H4 (cell line): ENCODE measurements at places on chromosomes 7 and 10. TPM values are rescaled to one million over a fixed set of nuclear protein-coding genes. Genes with fewer than 3 reads are reported as not detected.
A peak's percentile ranks its signal among the peaks of the same experiment; 100 is the strongest.

- no peak for DNase-seq
Measured at GRCh38 chr10:43409385-43410109, 561 bp upstream of the HNRNPF start.

DNA sequence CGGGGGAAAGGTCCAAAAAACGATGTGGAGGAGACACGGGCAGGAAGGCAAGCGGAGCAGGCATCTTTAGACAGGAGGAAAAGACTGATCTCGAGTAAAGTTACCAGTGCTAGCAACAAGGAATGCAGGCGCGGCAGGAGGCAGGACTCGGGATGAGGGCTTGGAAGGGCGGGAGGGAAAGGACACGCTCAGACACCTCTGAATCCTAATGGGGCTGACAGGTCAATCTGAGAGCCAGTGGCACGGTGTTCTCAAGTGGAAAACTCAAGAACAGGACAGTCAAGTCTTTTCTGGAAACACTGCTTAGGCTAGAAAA is 155.3 kb upstream of the COBL start:
- DNase-seq = no peak

OR2A12 gene
- total RNA-seq = not detected in 2 replicates

PCLO gene
- total RNA-seq = 2.4 and 2.7 TPM in 2 replicates

GATA3 gene
- 0.21 and 0.64 TPM in 2 replicates for total RNA-seq

GRCh38 chr7:17063045-17063383 is 181.2 kb upstream of the AGR3 start:
- DNase-seq = no peak

DNA sequence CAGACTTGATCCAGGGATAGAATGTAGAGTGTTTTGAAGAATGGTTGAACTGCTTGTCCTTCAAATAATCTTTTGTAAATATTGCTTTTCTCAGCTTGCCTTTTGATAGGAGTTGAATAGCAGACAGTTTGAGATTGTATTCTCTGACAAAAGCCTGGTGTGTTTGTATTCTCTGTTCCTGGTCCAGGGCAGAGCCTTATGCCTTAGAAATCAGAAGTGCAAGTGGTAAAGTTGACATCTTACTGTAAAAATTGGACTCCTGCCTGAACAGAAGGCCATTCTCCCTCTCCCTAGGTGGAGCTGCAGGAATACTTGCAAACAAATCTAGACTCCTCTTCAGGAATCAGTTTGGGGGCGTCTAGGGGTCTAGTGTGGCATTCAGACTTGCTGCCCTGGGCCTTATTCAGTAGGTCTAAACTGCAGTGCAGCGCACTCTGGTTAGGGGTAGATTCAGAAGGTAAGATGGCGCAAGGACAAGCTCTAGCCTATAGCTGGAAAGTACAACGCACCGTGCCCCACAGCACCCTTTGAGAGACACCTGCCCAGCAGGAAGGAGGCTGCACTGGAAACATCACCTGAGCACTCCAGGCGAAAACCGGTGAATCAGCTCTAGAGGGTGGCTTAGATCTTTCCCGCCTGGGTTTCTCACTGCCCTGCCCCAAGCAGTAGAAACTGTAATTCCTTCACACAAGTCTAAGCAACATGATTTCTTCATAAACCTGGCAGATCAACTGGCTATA is 608.5 kb upstream of the GALNT17 start:
- no peak for DNase-seq

GRCh38 chr10:7948371-7949000 is 106.0 kb upstream of the GATA3 start:
- DNase-seq = no peak

WEE2 gene
- not detected in 2 replicates for total RNA-seq

DNA sequence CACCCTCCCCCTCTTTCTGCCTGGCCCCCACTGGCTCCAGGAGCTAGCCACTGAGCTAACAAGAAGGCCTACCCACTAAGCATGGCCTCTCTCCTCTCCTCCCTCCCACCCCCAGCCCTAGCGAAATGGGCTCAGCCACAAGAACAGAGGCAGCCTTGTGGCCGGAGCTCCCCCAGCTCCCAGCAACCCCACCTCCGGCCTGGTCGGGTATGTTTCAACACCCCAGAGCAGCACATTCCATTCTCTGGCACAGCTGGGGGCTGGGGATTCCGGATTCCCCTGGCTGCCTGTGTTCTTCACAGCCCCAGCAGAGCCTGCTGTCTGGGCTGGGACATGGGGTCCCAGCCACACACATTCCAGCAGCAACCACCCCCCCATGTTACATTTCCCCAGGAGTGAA is 9.0 kb downstream of the SFRP5 start:
- no peak for DNase-seq

MSMB gene
- not detected in 2 replicates for total RNA-seq

IQUB gene
- total RNA-seq = 0.08 TPM in 1 of 2 replicates, not detected in the other

GRCh38 chr10:33016988-33017387 is 59.0 kb upstream of the ITGB1 start:
- no peak for DNase-seq

GRID2IP gene
- total RNA-seq = not detected in 2 replicates

- DNase-seq = peak; percentile 39
Measured at GRCh38 chr7:99693427-99694200, 13.8 kb upstream of the CYP3A5 start.

DNA sequence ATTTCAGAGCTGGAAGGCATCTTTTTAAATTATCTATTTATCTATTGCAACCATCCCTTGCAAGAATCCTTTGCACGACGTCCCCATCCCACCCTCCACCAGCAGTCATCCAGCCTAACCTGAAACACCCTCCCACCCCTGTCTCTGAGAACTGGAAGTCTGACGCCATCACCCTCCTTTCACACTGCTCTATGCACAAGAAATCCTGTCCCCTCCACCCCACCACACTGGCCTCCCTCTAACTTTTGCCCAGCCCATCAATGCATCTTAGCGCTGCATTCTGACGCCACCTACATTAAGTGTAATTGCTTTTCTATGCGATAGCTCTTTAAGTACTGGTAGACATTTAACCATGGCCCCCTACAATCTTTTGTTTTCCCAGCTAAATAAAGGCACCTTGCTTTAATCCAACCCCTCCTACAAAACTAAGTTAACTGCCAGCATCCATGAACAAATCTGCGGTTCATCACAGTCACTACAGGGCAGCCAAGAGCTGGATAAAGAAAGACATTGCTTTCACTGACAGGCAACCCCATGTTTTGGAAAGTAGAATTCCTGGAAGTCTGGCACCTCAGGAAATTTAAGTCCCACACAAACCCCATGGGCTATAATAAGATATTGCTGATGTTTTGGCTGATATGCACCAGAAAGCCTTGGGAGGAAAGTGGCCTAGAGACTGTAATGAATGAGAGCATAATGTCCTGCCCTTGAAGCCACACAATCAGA is 128.0 kb downstream of the GLI3 start:
- no peak for DNase-seq

GRCh38 chr10:110657973-110658691 is 14.0 kb downstream of the RBM20 start:
- no peak for DNase-seq

DNA sequence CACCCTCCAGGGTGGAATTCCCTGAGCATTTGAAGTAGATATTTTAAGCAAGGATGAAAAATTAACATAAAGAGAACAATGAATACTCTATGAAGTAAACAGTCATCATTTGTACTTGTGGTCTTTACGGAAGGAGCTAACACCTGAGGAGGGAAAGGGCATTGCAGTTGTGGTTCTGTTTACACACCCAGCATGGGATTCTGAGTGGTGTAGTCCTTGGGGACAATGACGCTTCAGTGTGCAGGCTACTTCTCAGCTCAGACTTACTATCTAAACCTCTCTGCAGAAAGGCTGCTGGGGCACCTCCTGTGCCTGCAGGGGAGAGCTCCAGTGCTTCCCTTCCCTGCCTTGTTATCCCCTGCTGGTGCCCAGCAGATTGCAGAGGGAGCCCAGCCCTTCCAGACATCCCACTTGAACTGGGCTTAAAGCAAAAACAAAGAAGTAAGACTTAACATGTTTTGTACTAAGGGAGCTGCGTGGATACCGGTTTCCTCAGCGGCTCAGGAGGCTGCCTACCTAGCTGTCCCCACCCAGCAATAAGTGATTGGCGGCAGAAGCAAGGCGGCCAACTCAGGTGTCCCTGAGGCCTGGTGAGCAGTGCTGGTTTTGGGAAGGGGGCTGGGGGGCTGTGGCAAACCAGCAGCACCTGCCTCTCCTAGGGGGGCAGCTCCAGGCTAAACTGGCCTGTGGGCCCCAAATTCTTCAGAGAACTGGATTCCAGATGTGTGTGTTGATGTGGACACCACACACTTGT is 89.1 kb downstream of the CELF2 start:
- no peak for DNase-seq

GRCh38 chr10:7519351-7519750 is 108.5 kb upstream of the SFMBT2 start:
- DNase-seq = no peak

DNA sequence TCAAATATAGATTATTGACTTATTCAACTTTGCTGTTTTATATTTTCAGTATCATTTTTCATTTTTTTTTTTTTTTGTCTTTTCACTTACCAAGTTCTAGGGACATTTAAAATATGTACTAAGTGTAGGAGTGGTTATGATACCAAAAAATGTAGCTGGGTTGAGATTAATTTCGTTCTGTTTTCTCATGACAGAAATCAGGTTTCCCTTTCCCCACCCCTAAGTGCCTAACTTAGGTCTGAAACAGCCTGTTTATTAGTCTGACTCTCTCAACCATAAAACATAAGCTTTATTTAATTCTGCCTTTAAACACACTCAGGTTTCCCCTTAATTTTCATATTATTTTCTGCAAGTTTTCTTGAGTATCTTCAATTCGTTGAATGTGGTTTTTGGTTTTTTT is 22.1 kb downstream of the TMEM106B start:
- no peak for DNase-seq

- no peak for DNase-seq
Measured at GRCh38 chr10:13765641-13766341, 179.0 kb downstream of the PRPF18 start.

- no peak for DNase-seq
Measured at GRCh38 chr7:102295346-102296178, 8.9 kb downstream of the SH2B2 start.

ACSL5 gene
- total RNA-seq = 13.5 and 13.7 TPM in 2 replicates

- peak; percentile 54 for DNase-seq
Measured at GRCh38 chr7:18086165-18087025, 58.7 kb upstream of the PRPS1L1 start.

- DNase-seq = no peak
Measured at GRCh38 chr7:37013771-37014170, 289.5 kb upstream of the AOAH start.

MYO1G gene
- total RNA-seq = not detected in 2 replicates

PRLHR gene
- total RNA-seq = not detected in 2 replicates

GRCh38 chr7:117829450-117830117 is 43.7 kb downstream of the CTTNBP2 start:
- no peak for DNase-seq

DNA sequence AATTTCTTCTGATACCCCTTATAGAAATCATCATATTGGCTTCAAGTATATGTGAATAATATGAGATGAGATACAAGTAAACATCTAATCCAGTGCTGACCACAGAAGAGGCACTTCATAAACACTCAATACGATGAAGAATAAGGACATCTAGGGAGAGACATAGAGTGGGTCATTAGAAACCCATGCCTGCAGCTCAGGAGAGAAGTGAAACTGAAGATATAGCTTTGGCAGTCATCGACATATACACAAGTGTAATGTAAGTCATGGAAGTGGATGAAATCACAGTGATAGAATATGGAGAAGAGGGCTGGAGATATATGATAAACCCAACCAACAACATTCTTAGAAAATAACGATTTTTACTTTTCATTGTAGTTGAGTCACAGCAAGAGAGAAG is 665.0 kb downstream of the PARD3 start:
- no peak for DNase-seq

- DNase-seq = peak; percentile 7
Measured at GRCh38 chr7:113521468-113521867, 397.3 kb downstream of the PPP1R3A start.

- DNase-seq = no peak
Measured at GRCh38 chr7:16202303-16202702, 219.0 kb downstream of the CRPPA start.

- no peak for DNase-seq
Measured at GRCh38 chr10:21281765-21282484, 243.6 kb downstream of the SKIDA1 start.

- DNase-seq = no peak
Measured at GRCh38 chr7:95931460-95932232, 159.3 kb downstream of the DYNC1I1 start.

METTL27 gene
- 0.48 and 3.3 TPM in 2 replicates for total RNA-seq

DNA sequence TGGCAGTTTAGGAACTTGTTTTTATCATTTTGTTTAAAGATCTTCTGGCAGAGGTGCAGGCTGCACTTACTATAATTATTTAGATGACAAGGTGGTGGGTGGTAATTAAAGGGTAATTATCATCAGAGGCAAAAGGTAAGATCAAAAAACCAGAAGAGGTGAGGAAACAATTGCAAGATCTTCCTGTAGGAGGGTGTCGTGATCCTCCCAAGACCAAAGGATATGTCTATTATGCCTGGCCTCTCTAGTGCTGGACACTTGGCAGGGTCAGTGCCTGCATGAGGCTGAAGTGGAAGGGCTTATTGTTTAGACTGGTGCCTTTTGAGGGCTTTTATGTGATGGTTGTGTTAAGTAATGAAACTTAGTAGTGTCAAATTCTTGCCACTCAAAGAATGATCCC is 1.8 kb upstream of the WAPL start:
- no peak for DNase-seq

GRCh38 chr10:22324413-22324812 is 3.5 kb downstream of the BMI1 start:
- no peak for DNase-seq

ABCF2 gene
- total RNA-seq = 88.1 and 92.4 TPM in 2 replicates

KIAA1217 gene
- 2.5 and 5.2 TPM in 2 replicates for total RNA-seq

DNA sequence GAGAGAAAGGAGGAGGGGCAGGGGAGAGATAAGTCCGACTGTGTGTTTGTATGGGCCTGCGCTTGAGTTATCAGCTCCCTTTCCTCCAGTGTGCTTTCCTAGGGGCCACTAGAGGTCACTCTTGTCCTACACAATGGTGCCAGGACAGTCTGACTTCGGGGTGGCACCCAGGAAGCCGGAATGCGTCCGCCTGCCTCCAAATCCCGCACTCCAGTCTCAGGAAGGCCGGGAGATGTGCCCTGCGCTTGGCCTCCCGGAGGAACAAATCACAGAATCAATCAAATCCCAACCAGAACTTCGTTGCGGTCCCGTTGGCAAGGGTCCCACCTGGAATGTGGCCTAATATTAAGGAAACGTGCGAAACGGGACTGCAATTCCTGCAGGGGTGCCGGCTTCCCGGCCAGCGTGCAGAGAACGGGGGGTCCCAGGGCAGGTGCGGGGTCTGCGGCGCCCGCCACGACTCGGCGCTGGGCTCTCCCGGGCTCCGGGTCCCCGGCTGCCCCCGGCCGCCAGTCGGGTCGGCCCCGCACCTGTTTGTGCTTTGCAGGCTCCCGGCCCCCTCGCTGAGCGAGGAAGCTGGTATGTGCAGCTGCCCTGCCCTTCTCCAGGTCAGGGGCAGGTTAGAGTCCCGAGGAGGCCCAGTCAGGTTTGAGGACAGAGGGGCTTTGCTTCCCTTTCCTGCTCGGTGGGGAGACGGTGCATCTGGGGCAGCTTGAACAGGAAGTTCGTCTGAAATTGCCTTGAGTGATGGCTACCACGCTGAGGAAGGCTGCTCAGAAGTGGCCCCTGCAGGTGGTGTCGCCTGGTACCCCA is 21.0 kb upstream of the HPS1 start:
- DNase-seq = peak; percentile 82

- DNase-seq = no peak
Measured at GRCh38 chr7:103123529-103123928, 25.4 kb downstream of the NAPEPLD start.

GRCh38 chr7:108016841-108017775 is 14.1 kb upstream of the LAMB1 start:
- peak; percentile 73 for DNase-seq
